ENCODE measurements at places on chromosomes 1 and 21.

DNA sequence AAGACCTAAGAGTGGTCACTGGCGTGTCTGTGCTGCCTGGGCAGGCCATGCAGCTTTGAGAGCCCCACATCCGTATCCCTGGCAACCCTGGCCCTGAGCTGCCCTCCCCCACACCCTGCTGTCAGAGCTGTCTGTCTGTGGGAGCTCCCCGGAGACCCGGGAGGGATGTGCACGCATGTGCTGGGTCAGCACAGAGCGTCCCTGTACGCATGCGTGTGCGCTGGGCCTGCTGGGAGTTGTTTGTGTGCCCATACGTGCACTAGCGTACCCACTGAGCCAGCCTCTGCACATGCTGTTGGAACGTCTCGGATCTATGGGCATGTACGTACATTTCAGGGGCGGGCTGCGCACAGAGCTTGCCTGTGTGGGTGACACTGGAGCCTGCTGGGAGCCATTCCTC, 89.3 kb downstream of the EPHB2 start:
- DNase-seq: peak; percentile 64

GRCh38 chr1:159938905-159939677, 6.3 kb downstream of the IGSF9 start:
- DNase-seq: no peak

- DNase-seq: no peak
These were observed 88.6 kb downstream of the SELENOF start for GRCh38 chr1:86825319-86825718.

DNA sequence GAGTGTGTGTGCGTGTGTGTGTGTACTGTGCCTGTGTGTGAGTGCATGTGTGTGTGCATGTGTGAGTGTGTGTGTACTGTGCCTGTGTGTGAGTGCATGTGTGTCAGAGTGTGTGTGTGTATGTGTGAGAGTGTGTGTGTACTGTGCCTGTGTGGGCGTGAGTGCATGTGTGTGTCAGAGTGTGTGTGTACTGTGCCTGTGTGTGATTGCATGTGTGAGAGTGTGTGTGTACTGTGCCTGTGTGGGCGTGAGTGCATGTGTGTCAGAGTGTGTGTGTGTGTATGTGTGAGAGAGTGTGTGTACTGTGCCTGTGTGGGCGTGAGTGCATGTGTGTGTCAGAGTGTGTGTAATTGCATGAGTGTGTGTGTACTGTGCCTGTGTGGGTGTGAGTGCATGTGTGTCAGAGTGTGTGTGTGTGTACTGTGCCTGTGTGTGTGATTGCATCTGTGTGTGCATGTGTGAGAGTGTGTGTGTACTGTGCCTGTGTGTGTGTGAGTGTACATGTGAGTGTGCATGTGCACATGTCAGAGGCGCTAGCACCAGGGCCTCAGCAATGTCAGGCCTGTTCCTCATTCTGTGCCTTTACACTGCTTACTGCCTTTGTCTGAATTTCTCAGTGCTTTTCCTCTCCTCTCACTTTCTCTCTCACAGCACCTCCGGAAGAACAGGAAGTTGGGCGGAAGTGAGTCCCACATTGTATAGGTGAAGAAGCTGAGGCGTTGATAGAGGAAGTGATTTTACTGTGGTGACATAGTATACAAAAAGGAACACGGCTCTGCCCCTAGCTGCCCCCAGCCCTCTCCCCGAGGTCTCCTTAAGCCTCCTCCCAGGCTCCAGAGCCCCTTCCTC, 4.9 kb downstream of the SLC5A9 start:
- no peak for DNase-seq

DNA sequence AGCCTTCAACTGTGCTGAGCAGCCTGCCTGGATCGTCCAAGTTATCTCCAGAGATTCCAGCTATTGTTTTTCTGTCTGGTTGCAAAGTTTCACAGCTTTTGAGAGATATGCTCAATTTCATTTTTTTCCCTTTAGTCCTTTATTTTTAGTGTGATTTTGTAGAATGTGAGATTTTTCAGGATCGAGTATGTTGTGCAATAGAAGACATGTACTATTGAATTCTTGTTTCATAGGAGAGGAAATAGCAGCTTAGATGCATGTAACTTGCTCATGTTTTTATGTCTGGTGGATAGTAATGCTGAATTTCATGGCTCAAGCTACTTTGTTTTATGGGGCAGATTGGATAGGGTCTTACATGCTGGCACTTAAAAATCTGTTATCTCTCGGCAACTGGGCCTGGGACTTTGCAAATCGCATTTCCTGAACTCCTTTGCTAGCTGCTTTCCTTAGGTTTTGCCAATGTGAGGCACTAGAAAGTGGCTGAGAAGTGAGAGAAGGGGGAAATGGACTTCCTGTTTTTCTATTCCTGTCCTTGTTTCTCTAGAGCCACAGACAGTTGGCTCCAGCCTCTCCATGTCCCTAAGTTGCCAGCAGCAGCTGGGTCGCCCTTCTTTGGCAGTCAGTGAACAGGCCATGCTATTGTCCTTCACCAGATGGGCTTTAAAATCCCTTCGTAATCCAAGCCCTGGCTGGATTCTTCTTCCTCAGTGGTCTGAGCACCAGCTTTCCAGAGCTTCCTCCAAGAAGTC, 101.4 kb upstream of the PDE4B start:
- peak; percentile 26 for DNase-seq

GRCh38 chr1:234768171-234768568, 158.2 kb upstream of the IRF2BP2 start:
- no peak for DNase-seq

DNA sequence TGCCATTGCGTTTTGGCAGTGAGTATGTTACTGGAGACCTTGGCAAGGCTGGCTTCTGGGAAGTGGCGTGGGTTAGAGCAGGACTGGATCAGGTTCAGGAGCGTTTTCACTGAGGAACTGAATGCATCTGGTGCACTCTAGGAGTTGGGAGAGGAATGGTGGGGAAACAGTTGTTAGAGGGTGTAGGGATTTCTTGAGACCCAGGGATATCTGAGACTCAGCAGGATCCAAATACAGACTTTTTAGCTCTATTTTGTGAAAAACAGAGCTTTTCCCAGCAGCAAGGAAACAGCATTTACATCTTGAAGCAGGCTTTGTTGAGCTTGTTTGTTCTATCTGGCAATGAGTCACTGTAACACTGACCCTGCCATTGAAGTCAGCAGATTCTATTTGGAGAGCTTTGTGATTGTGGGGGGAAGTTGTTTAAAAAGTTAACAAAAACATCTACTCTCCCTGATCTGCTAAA, 56.9 kb upstream of the NRIP1 start:
- no peak for DNase-seq

GRCh38 chr1:42657981-42658876, at the start of gene PPIH:
PPIH (plus strand) TSS chr1:42658423; CDS start chr1:42658447, 24 bp downstream.
- DNase-seq: peak; percentile 98

- no peak for DNase-seq
These were observed 38.4 kb downstream of the ROR1 start for GRCh38 chr1:63812071-63812700.

GRCh38 chr1:187054862-187055757, 226.4 kb downstream of the PLA2G4A start:
- DNase-seq: no peak

DNA sequence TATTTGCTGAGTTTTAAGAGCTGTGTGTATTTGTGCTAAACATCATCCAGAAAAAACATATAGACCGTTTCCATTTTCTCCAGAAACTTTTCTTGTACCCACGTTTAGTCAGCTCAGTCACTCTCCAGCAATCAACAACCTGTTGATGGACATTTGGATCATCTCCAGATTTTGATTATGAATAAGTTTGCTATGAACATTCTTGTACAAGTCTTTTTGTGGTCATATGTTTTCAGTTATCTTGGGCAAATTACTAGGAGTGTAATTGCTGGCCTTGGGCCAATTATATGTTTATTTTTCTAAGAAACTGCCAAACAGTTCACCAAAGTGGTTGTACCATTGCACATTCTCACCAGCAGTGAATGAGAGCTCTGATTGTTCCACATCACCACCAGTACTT, 221.8 kb downstream of the CENPF start:
- no peak for DNase-seq

DNA sequence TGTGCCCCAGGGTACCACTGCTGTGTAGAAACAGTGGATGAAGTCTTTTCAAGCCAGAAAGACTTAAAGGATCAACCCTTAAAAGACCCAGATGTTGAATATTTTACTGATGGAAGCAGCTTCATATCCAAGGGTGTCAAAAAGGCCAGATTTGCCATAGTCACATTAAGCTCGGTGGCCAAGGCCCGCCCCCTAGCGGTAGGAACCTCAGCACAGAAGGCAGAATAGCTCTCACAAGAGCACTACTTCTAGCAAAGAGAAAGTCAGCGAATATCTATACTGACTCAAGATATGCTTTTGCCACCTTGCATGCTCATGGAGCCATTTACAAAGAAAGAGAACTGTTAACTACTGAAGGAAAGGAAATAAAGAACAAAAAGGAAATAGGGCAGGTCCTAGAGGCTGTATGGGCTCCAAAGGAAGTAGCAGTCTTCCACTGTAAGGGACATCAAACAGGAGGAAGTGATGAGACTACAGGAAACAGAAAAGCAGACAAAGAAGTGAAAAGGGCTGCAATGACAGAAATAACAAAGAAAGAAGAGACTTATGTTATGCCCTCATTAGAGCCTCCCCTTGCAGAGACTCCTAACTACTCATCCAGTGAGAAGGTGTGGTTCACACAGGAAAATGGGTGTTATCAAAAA, 90.5 kb downstream of the LIPI start:
- DNase-seq: peak; percentile 82

- DNase-seq: no peak
These were observed 296.1 kb upstream of the SPAG17 start for GRCh38 chr1:118481126-118481525.

GRCh38 chr1:92851729-92852128, 19.9 kb downstream of the RPL5 start:
- DNase-seq: no peak

GRCh38 chr1:8091691-8092090, 65.6 kb upstream of the ERRFI1 start:
- DNase-seq: no peak

DNA sequence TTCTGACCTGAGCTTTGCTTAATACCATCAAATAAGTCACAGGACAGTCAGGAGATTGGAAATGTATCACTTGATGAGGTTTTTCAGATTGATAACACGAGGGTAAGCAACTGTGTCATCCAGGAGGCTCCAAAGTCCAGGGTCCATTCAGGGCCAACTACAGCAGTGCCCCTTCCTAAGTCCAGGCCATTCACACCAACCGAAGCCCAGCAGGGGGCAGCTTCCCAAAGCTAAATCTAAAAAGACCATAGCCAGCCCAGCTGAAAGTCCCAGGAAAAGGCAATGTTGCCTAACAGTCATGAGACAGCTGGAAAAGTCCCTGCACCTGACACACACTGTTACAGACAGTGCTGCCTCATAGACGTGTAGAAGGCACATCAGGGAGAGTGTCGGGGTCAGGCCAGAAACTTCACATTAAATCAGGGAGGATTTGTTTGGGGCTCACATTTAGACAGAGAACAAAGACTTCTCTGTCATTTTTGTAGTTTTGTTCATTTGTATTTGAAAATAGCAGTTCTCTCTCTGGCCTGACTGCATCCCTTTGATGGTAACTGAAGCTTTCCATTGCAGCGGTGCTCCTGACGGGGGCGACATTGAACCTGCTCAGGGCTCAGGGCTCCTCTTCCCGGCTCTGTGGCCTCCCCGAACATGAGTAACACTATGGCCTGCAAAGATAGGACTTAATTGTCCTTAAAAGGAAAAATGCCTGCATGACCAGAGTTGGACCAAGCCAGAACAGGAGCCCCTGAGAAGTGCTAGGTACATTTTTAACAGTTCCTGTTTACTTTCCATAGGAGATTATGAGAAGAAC, 200.4 kb downstream of the NRIP1 start:
- DNase-seq: peak; percentile 78

GRCh38 chr1:54955359-54955758, 25.1 kb upstream of the TMEM61 start:
- DNase-seq: no peak

DNA sequence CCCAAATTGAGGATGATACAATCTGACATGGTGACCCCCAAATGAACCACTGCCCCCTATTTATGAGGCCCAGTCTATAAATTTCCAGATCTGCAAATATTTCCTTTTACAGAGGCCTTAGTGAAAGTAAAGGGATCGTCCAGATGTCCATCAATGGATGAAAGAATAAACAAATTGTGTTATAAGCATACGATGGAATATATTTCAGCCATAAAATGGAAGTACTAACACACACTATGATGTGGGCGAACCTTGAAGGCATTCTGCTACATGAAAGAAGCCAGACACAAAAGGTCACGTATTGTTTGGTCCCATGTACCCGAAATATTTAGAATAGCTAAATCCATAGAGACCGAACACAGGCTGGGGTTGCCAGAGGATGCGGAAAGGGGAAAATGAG, 48.6 kb upstream of the ITPKB start:
- DNase-seq: no peak

- DNase-seq: no peak
These were observed 536 bp upstream of the EXO1 start for GRCh38 chr1:241847540-241847795.

GRCh38 chr21:38142224-38142623, 114.6 kb upstream of the KCNJ15 start:
- no peak for DNase-seq

DNA sequence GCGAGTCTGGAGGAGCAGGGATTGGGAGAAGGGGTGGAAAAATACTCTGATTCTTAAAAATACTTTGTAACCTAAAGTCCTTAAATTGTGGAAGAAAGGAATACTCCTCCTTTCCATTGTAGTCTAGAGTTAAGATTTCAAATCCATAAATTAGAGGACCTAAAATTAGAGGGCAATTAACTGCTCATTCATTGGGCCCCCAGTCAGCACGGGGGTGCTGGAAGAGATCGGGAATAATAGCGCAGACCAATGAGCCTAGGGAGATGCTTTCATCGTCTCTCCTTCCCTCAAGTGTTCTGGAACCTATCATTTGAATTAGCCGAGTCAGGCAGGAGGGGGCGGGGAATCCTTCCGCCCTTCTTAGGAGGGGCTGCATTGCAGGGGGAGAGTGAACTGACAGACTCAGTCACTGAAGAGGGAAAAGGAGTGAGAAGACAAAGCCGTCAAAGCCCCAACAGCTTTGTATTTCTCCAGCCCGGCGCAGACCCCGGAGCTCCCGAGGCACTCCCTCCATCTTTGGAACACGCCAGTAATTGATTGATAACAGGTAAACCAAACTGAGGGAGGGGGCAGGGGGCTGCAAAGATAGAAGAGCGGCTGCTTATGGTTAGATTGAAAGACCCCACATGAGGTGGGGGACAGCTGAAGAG, at the start of gene MLLT11:
Gene MLLT11, plus strand, starts transcription at position 391 of the 650 bp plus-strand sequence. CDS start 6,828 bp downstream, outside the sequence.
- DNase-seq: peak; percentile 77

All from head of caudate nucleus (tissue), 42 donors.